ENCODE measurements at places on chromosomes 1 and 21.

DNA sequence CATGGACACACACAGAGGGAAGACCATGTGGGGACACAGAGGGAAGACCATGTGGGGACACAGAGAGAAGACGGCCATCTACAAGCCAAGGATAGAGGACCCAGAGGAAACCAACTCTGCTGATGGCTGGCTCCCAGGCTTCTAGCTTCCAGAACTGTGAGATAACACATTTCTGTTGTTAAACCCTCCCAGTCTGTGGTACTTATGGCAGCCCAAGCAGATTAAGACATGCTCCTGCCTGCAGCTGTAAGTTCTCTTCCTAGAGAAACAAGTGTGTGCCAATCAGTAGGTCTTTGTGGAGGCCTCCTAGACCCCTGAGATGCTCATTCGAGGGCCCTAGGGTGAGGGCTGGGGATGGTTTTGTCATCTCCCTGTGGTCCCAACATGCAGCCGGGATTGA, 2.7 kb downstream of the AGT start:
- DNase-seq, result no peak

- DNase-seq, result peak; percentile 26
These were observed 15.1 kb upstream of the AIM2 start for GRCh38 chr1:159091607-159092031.

- no peak for DNase-seq
These were observed 170.4 kb upstream of the NR5A2 start for GRCh38 chr1:199857108-199857507.

DNA sequence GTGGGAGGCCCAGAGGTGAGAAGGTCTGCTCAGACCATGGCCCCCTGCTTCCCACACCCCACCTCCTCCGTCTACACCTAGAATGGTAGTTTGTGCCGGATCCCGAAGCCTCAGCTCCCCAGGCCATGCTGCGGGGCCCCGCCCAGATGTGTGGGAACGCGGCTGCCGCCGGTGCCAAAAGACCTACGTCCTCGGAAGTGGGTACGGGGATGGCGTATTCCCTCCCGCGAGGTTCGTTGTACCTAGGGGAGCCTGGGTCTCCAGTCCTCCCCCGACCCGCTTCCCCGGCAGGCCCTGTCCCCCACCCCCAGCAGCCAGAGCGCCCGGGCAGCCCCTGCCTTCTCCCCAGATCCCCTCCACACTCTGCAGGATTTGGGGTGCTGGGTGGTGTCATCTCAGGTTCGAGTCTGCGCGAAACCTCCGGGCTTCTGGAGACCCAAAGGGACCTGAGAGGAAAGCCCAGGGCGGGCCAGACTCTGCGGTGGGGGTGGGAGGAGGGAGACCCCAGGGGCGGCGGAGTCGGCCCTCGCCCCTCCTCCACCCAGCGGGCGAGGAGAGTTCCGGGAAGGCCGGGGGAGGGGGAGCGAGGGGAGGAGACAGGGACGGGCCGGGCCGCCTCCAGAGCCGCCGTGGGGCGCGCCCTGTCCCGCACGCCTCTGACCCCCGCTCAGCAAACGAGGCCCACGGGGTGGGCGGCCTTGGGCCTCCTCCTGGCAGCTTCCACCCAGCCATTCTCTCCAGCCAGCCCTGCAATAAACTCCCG, 6.2 kb upstream of the PRDM16 start:
- DNase-seq, result no peak

DNA sequence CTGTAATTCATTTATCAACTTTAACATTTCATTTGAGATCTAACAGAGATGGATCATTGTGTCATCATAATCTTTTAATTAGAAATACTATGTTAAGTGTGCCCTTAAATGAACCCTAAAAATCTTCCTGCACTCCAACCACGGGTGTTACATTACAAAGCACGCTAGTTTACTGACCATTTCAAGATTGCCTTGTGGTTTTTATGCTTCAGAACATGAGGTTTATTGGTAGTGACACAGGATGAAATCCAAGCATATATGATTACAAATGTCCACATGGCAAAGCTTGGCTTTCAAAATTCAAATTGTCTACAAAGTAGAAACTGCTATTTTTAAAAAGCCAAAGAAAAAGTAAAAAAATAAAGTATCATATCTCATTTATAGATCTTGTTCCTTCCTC, 190.4 kb upstream of the USP25 start:
- no peak for DNase-seq

DNA sequence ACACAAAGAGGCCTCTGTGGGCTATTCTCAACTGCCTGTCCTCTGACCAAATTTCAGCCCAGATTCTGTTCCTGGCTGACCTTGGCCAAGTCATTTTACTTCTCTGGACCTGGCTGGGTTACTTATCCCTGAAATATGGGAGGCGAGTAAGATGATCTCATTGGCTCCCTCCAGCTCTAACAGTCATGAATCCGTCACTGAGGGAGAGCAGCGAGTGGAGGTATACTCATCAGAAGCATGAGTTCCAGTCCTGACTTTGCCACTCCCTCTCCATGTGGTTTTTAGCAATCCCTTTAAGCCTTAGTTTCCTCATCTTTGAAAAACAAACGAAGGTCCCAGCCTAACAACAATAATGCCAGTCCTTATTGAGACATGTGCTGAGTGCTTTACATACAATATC, 63.5 kb downstream of the CCDC185 start:
- no peak for DNase-seq

GRCh38 chr21:36684957-36685714, 13.8 kb upstream of the SIM2 start:
- DNase-seq, result no peak

DNA sequence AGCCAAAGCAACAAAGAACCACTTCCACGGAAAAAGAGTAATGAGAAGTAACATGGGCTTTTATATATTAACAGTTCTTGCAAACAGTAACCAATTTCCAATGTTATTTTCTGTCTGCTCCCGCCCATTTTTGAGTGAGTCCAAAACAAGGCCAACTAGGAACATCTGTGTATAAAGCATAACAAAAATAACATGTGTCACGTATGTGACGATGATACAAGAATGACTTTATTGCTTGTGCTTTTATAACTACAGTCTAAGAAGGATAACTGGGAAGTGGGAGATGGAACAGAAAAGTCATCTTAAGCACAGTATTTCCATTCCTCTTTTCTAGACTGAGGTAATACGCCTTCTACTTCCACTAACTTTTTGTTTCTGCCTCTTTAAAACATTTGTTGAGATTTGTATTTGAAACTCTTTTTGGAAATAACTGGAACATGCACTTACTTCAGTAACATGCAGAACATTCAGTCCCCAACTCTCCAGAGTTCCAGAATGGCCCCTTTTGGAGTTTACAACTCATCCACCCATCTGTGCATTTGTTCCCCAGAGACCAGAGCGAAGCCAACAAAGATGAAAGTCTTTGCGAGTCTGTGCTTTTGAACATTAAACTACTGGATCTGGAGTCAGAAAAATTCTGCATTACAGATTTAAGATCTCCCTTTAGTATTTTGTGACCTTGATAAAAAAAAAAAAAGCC, 143.0 kb upstream of the ZRANB2 start:
- DNase-seq, result peak; percentile 42

DNA sequence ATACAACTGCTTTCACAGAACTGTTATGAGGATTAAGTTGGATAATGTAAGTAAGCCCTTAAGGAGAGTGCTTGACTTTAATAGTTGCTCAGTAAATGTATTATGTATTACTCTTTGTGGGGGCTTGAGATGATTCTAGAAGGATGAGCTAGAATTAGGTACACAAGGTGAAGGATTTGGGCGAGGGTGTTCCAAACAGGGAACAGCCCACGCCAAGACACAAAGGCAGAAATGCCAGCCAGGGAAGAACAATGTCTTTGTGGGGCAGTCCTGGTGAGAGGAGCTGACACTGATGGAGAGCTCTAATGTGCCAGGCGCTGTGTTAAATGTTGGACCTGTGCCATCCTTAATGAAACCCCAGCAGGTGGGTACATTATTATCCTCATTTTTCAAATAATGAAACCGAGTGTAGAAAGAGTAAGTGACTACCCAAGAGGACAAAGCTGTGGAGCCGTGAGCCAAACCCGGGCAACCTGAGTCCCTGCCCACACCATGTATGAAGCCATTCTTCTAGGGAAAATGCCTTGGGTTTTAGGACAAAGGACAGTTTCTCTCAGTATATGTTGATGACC, 362.4 kb downstream of the HHAT start:
- DNase-seq, result no peak

GRCh38 chr1:83978056-83978455, 20.9 kb downstream of the TTLL7 start:
- DNase-seq, result no peak

DNA sequence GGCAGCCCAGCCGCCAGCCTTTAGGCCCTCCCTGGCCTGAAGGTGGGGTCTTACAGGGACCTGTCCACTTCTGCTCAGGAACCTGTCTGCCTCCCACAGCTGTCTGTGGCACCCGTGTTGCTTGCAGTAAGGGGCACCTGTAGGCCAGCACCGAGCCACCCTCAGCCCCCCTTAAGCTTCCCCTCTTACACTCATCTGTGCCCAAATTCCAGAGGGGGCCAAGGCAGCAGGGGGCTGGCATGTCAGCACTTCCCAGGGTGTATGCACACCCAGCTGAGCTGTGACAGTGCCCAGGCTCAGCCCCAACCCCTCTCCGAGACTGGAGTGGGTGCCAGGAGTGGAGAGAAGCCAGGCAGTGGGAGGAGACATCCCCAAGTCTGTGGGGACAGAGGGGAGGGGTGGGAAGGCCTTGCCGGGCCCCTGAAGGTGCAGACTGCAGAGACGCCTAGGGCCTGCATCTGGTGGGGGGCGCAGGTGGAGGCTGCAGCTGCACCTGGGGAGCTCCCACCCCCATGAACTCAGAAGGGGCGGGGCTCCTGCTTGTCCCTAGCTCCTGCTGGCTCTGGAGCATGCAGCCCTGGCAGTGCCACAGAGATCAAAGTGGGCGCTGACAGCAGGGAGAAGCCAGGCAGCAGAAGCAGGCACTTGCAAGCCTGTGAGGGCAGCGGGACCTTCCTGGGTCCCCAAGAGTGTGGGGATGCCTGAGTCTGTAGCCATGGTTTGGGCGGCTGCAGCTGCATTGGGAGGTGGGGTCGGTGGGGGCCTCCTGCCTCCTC, 5.4 kb upstream of the SLC2A7 start:
- DNase-seq, result no peak

DNA sequence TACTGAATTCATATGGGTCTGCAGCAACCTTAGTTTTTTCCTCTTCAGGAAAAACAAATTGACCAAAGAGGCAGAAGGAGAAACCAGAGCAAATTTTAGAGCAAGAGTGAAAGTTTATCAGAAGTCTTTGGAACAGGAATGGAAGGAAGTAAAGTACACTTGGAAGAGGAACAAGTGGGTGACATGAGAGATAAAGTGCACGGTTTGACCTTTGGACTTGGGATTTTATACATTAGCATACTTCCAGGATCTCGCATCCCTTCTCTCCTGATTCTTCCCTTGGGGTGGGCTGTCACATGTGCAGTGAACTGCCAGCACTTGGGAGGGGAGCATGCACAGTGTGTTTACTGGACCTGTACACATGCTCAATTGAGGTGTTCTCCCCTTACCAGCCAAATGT, 754.8 kb upstream of the ADAMTS5 start:
- no peak for DNase-seq

DNA sequence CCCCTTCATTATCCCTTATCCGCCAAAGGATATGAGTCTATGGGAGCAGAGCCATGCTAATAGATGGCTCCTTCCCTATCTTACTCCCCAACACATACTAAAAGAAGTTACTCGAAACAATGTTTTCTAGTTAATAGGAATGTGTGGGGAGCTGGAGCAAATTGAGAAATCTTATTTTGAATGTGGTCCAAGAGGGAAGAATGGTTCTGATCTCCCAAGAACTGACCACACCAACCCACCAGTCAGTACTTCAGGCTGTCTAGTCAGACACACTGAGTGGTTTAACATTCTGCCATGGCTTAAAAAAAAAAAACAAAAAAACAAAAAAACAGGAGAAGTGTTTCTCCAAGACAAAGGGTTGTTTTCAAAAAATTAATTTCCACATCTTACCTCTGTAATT, 31.5 kb upstream of the DNASE2B start:
- DNase-seq, result peak; percentile 70

GRCh38 chr1:214476986-214477870, 74.2 kb downstream of the PTPN14 start:
- DNase-seq, result peak; percentile 84

DNA sequence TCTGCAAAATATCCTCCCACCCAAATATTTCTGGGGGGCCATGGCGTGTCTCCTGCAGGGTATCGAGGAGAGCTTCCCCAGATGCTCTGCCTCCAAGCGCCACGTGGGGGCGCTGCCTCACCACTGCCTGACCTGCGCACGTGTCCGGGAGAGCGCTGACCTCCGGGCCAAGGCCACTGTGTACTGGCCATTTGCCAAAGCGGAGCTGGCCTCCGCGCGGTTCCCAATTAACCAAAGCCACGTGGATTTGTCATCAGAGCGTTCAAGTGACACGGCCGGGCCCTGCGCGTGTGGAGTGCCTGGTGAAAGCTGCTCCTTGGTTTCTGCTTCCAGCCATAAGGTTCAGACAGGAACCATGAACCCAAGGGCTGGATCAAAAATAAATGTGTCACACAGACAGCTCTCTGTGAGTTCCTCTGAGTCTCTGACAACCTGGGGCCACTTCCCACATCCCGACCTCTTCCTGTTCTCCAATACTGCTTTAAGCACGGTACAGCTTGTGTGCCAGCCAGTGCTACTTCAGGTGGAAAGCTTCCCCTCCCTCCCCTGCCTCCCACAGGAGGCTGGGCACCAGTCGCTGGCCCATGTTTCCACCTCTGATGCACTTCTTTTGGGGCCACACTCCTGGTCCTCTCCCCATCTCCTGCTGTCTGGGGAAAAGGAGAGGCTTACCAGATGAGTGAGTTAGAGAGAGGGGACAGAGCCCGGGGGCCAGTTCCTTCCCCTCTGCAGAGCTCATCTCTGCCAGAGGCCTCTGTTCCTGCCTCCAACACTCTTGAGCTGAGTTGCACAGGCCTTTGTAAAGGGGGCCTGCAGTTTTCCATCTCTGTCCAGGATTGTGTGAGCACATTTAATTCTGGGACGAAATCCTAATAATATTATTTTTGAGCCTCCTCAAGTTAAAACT, 26.1 kb downstream of the ZP4 start:
- no peak for DNase-seq

DNA sequence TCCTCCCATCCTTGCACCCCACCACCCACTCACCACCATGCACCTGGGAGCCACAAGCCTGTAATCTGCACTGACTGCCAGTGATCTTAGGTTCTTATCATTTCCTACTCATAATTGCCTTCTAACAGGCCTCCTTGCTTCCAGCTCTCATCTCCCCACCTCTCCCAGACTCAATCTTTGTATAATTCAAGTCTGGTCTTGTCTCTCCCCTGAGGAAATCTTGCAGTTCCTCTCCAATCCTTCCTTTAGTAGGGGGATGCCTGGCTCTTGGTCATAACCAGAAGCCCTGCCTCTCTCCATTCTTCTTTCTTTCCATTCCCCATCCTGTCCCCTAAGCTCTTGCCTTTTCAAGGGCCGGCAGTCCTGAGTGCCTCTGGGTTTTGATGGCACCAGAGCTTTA, 27.8 kb downstream of the PIGM start:
- no peak for DNase-seq

DNA sequence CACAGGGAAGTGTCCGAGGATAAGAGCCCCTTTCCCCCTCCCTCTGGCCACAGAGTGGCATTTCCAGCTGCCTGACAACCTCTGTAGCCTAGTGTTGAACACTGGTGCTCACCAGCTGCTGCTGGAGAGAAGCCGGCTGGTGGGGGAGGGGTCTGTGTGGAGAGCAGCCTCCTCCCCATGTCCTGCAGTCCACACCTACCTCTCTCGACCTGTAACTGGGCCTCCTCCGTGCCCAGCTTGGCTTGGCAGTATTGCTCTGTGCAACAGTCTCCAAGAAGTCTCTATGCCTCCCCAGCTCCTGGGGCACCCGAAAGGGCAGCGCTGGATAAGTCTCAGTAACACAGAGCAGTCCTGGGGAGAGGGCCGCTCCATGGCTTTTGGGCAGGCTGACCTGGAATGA, 17.0 kb downstream of the PAPPA2 start:
- no peak for DNase-seq
